ENCODE measurements at places on chromosomes 1 and 21.

DNA sequence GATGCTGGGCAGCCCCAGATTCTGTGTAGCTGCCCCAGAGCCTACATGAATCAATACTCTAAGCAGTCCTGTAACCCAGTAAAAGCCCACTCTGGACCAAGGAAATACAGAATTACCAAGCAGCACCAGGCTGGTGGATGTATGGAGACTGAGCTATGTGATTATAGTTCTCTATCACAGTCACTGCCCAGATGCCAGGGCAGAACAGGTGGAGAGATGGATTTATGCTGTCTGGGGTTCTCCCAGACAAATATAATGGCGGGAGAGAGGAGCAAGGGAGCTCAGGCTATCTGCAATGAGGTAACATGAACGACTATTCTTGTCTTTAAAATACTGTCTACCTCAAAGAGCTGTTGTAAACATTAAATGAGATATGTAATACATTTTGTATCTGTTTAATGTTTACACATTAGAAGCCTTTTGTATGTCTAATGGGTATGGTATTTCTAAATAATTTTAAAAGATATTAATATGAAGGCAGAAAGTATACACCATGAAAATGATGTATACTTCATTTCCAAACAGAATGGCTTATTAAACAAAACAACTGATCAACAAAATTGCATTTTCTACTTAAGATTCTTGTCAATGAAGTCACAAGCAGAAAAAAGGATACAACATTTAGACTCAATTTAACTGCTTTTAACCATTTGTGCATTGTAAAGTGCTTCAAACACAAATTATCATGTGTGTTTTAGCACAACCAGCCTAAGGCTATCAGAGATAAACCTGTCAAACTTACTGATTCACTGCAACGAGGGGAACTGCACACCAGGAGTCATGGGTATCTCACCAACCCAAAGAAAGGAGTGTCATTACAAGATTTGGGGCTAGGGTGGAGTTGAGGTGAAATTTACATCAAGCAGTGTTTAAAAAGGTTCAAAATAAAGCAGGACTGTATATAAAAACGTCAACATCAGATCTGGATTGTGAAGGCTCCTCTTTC lies 3.0 kb downstream of the SDE2 start:
- no peak for DNase-seq

- DNase-seq, result no peak
These were observed 58.3 kb upstream of the LYST start for GRCh38 chr1:235925016-235925415.

GRCh38 chr21:36729310-36729970 lies 30.5 kb downstream of the SIM2 start:
- no peak for DNase-seq

GRCh38 chr1:7525338-7526063 lies 245.6 kb upstream of the VAMP3 start:
- DNase-seq, result no peak

DNA sequence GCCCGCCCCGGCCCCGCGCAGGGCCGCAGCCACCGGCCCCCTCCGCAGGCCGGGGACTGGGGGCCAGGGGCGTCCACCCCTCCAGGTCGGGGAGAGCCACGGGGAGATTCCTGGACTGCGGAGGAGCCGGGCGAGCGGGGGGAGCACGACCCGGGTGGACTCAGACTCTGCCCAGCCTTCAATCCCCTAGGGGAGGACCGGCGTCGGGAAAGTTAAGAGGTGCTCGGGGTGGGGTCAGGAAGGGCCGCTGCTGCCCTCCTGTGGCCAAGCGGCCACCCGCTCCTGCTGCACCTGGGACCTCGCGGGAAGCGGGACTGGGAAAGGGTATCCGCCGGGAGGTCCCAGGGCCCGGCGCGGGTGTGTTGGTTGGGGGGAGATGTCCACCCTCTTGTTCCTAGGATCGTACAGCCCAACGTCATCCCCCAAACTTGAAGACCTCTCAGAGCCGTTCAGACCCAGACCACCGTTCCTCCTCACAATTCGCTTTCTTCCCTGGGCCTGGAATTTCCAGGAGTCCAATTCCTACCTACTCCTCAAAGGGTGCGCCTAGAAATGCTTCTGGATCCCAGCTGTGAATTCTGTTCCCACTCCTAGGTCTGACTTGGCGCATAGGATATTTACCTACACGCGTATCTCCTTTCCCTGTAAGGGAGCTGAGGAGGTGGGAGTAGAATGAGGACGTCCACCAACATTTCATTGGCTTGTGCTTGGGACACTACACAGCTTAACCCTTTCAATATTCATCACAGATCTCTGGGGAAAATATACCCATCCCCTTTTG lies 484 bp upstream of the RHOC start:
- no peak for DNase-seq
